ENCODE measurements at places on chromosomes 12 and 14.

DNA sequence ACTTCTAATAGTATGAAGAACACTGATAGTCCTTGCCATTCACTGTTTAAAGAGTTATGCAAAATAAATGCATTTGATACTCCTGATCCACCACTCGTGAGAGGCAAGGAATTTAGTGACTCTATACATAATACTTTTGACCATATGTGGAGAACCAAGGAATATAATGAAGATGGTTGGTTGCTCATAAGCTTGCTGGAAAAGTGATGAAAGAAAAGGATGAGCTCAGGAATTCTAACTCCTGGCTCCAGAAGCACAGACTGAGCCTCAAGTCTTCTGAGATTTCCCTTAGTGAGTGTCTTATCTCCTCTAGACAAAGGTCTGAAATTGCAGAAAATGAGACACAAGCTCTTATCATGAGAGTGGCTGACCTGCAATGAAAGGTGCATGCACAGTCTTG, 57.1 kb upstream of the KRAS start:
- DNase-seq, result no peak

- no peak for DNase-seq
Observed at GRCh38 chr12:52120951-52121823, 41.7 kb downstream of the SMIM41 start.

DNA sequence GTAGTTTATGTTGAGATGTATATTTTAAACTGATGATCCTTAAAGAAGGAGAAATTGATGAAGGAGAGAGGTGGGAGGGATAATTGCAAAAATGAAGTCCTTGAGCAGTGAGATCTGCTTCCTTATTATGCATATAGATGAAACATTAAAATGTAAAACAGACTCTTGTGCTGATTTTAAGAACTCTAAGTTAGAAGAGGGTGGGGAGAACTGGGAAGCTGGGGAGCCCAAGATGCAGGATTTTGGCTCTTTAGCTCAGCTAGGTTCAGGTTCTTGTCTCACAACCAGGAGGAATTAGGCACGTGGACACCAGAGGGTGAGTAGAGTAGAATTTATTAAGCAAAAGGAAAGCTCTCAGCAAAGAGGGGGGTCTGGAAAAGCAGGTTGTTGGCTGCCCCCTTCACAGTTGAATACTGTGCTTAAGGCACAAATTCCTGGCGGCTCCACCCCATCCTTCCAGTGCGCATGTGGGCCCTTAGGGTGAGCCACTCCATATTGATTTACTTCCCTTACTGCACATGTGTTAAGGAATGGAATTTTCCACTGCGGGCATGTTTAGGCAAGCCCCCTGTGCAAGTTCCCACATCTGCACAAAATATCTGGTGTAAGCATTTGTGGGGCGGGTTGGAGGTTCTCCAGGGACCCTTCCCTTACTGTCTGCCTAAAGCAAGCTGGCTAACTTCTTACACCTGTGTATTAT, 141.9 kb downstream of the BICD1 start:
- DNase-seq, result peak; percentile 68

- DNase-seq, result no peak
Observed at GRCh38 chr12:10559244-10559643, 53.6 kb downstream of the EIF2S3B start.

DNA sequence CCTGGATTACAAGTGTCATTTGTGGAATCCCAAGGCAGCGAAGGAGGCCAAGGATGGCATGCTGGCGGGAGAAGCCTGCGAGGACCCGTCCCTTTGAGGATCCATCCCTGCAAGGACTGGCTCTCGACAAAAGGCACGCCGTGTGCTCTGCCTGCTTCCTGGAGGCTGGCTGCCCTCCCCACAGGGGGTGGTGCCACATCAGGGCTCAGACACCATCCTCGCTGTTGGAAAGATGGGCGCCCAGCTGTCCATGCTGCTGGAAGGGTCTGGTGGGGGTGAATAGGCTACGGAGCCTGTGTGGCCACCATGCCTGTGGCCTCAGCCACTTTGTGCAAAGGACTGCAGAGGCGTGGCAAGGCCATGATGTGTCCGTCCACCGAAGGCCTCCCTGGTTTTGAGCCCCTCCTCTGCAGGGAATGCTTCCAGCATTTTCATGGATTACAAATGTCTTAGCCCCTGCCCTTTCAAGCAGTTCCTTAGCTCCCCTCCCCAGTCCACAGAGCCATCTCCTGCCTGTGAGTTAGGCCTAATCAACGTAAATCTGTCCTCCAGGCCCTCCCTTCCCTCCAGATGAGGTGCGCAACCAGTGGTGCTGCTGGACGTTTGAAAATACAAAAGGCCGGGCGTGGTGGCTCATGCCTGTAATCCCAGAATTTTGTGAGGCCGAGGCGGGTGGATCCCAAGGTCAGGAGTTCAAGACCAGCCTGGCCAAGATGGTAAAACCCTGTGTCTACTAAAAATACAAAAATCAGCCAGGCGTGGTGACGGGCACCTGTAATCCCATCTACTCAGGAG, 22.1 kb downstream of the ZBTB42 start:
- DNase-seq, result no peak

GRCh38 chr12:107779077-107779831, 4.8 kb downstream of the ASCL4 start:
- DNase-seq, result no peak

- no peak for DNase-seq
Observed at GRCh38 chr14:98944989-98945388, 327.0 kb downstream of the BCL11B start.

- no peak for DNase-seq
Observed at GRCh38 chr12:51442324-51442723, 17.7 kb downstream of the SLC4A8 start.

GRCh38 chr14:64294672-64295413, 672 bp upstream of the ESR2 start:
- DNase-seq, result peak; percentile 72

DNA sequence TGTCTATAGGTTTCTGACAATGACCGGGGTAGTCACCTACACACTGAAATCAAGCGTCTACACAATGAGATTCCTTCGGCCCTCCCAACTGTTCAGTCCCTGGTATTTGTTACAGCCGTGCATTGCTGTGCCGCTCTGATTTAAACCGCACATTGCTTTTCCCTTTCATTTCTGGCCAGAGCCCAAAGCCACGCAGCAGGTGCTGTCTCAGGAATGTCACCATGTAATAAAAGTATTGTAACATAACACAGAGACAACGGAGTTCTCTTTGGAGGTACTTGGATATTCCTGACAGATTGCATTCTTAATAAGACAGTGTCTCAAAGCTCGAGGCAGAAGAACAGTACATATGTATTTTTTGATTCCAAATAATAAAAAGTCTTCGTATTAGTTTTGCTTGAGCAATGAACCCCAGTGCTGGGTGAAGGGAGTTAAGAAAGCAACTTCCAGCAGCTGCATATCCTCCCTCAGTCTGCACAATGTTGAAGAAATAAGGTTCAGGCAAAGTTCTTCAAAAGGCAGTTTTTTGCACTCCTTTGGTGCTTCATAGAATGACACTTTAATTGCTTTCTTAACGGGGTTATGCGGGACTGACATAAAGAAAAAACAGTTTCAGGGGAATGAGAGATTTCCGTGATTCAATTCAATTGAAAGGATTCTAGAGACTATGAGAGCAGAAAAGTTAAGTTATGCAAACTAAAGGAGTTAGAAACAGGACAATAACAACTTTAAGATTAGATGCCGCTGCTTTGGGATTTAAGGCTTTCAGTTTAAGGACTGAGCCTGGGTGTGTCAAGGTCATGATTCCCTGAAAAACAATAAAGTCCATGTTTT, 288.7 kb upstream of the FLRT2 start:
- no peak for DNase-seq

DNA sequence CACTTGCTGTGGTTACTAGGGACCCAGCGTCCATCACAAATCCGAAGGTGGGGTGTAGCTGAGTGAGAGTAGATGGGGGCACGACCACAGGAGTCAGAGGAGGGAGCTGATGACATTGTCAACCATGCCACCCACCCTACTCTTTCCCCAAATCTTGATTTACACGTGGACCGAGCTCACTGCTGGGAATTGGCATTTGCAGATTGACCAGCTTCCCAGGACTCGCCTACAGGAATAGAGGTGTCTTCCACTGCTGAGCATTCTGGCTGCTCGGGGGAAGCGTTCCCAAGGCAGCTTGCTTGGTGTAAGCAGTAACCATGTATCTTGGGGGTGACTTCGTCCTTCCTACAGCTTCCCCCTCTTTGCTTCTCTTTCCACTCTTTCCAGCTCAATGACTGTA, 353 bp upstream of the PTPRR start:
- DNase-seq, result no peak

- DNase-seq, result peak; percentile 69
Observed at GRCh38 chr12:122891661-122892525, 4.0 kb downstream of the VPS37B start.

DNA sequence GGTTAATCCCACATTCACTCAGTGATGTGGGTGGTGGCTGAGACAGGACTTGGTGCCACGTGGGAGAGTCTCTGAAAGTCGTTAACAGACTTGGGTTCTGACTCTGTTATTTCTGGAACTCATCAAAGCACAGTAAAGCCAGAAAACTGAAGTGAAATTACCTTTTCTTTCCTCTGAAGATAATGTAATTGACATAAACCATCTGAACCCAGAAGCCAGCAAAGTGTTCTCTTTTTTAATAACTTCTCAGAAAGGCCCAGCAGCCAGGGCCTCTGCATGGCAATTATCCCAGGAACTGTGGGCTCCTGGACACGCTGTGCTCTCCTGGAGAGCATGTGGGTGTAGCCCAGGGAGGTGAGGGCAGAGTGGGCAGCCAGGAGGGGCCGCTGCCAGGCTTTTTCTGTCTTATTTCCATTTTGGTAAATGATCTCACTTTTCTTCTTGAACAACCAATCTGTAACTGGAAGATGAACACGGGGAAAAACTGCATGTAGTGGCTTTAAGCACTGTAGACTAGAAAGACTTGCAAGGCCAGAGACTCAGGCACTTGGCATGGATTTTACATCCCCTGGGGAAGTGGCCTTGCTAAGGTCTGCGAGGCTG, 444.1 kb upstream of the TMEM132C start:
- DNase-seq, result no peak

- no peak for DNase-seq
Observed at GRCh38 chr14:105933238-105933637, 406.9 kb downstream of the TMEM121 start.

DNA sequence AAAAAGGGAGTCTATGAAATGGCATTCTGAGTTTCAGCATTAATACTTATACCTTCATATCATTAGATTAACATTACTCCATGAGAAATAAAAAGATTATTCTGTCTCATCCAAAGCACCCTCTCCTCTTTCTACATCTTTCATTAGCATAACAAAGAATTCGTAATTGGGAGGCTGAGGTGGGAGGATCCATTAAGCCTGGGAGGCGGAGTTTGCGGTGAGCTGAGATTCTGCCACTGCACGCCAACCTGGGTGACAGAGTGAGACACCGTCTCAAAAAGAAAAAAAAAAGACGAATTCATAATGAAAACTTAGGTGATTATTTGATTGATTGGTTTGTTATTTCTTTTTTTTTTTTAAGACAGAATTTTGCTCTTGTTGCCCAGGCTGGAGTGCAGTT, 1.8 kb upstream of the CDK17 start:
- DNase-seq, result peak; percentile 53

- DNase-seq, result no peak
Observed at GRCh38 chr12:54411391-54412241, 7.5 kb downstream of the ITGA5 start.

DNA sequence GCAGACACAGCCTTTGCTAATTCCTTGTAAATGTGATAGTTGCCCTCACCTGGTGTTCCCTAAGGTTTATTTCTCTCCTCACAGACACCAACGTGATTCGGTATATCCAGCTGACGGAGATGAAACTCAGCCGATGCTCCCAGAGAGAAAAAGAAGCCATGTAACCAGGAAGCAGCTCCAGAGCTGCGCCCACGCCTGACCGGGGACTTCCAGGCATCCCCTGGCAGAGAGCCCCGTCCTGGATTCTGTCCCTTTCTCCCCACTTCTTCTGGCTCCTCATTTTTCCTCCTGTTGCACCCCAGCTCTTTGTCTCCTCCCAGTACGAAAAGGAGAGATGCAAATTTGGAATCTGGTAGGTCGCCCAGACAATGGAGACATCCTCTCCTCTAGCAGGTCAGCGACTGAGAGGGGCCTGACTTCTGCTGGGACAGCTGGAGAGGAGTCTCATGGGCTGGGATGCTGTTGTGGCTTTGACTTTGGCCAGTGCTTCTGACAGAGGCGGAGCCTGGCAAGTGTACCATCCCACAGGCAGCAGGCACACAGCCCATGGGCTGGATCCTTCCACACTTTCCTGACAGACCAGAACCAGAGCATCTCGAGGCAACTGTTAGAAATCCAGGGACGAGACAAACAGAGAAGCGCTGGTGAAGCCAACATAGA, 29.4 kb downstream of the TTC9 start:
- DNase-seq, result no peak

GRCh38 chr14:69673104-69673503, 61.7 kb downstream of the SUSD6 start:
- no peak for DNase-seq

DNA sequence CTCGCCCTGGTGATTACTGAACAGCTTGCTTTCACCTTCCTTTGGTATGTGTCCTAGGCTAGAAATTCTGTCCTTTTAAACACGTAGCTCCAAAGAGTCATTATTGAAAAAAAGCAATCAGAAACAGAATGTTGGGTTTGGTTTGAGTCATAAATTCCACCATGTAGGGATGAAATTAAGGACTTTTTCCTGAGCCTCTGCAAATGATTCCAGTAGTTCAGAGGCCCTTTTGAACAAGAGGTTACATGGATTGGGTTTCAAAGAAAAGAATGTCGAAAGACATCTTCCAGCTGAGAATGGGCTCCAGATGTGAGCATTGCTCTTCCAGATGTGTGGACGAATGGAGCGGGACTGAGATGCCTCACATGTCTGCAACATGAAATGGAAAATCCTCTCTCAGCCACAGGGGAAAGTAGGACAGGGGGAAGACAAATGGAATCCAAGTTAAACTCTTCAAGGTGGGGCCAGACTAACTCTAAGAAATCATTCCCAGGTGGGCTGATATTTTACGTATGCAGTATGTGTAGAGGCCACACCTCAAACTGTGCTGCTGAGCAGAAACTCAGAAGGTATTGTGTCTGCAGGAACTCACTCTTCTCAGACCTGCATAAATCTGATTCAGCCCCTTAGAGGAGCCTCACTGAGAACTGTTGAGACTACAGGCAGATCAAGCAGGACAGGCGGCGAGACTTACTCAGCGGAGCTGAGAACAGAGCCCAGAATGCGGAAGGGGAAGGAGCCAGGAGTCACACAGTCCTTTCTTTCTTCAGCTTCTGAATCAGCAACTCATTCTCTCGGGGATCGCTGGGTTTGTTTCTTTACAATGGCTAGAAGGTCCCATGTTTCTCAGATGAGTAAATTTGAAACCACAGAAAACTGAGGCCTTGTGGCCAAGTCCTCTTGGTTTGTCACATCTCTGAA, 23.3 kb upstream of the EMP1 start:
- DNase-seq, result peak; percentile 40

GRCh38 chr14:50035214-50035613, 81.2 kb downstream of the VCPKMT start:
- DNase-seq, result no peak

- no peak for DNase-seq
Observed at GRCh38 chr12:47779943-47780504, 7.0 kb downstream of the SLC48A1 start.

- no peak for DNase-seq
Observed at GRCh38 chr12:23525450-23526072, 423.9 kb downstream of the SOX5 start.

- DNase-seq, result no peak
Observed at GRCh38 chr12:108320507-108321293, 18.4 kb downstream of the CMKLR1 start.

All from ELF-1 (cell line).